ENCODE measurements at places on chromosomes 7 and 10.

GRCh38 chr7:45663167-45663921 is 89.2 kb downstream of the ADCY1 start:
- no peak for DNase-seq

DNA sequence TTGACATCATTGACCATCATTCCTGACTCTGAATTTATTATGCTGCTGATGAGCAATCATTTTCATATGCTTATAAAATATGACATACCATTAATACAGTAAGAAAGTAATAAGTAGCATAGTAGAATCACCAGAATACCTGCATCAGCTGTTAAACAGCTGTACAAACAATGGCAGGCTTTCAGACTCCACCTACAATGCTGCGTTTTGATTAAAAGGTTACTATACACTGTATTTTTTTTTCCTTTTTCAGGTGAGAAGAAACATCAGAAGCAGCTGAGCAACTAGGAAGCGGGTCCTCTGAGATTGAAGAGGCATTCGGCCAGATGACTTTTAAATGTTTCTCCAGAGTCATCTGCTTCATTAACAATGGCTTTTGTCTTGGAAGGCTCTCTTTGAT is 7.1 kb downstream of the ASNS start:
- no peak for DNase-seq

GRCh38 chr10:122286867-122287266 is 15.8 kb downstream of the BTBD16 start:
- no peak for DNase-seq

GRCh38 chr7:111780527-111780926 is 218.2 kb upstream of the IMMP2L start:
- no peak for DNase-seq

DNA sequence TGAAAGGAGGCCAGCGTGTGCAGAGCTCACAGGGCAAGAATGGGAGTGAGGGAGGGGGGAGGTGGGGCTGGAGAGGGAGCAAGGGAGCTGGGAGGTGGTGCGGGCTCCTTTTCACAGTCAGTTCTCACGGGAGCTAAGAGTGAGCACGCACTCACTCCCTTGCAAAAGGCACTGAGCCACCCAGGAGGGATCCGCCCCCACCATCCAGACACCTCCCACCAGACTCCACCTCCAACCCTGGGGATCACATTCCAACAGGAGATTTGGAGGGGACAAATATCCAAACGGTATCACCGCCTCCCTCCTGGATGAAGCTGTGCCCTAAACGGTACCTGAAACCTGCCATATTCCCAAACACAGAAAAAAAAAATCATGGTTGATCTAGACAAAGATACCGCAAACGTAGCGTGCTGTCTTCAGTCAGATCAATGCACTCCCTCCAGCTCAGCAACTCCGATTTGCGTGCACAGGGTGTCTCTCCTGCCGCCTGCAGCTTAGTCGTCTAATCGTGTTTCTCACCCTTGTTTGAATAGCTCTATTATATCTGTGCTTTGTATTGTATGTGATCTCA is 20.3 kb upstream of the PRKAG2 start:
- no peak for DNase-seq

DNA sequence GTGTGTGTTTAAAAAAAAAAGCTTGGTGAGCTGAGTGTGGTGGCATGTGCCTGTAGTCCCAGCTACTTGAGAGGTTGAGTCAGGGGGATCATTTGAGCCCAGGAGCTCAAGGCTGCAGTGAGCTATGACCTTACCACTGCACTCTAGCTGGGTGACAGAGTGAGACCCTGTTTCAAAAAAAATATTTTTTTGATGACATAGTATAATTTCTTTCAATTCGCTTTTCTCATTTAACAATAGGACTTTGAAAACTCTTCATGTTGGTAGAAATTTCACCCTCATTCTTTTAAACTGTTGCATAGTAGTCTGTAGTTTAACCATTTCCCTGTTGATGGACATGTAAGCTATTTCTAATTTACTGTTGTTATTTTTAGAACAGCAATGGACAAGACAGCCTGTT is 55.7 kb upstream of the EXOC6 start:
- DNase-seq: no peak

- DNase-seq: no peak
Measured at GRCh38 chr7:12800486-12800885, 113.1 kb downstream of the ARL4A start.

- no peak for DNase-seq
Measured at GRCh38 chr10:48414778-48415177, 108.3 kb downstream of the MAPK8 start.

DNA sequence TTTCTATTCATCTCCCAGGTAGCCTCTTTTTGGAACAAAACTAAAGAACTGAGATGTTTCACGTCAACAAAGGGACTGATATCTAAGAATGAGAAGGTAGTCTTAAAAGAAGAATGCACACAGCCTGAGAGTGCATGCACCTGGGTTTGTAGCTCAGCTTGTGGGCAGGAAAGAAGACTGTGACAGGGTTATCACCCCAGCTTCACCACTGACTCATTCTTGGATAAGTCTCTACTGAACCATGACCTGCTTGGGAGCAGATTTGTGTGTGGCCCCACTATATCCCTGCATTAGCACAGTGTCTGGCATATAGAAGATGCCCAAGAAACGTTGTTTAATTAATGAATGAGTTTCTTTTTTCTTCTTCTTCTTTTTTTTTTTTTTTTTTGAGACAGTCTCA is 187.5 kb downstream of the GPAM start:
- DNase-seq: no peak

GRCh38 chr7:131546583-131547141 is 9.8 kb downstream of the PODXL start:
- no peak for DNase-seq

GRCh38 chr7:8086239-8086638 is 117.6 kb downstream of the GLCCI1 start:
- DNase-seq: no peak

- DNase-seq: no peak
Measured at GRCh38 chr7:30867483-30867882, 44.2 kb upstream of the AQP1 start.

- DNase-seq: no peak
Measured at GRCh38 chr10:102400598-102401341, 5.3 kb downstream of the NFKB2 start.

GRCh38 chr10:4807761-4808507 is 18.1 kb upstream of the AKR1E2 start:
- DNase-seq: no peak

- DNase-seq: no peak
Measured at GRCh38 chr10:61153771-61154170, 209.8 kb upstream of the RHOBTB1 start.

DNA sequence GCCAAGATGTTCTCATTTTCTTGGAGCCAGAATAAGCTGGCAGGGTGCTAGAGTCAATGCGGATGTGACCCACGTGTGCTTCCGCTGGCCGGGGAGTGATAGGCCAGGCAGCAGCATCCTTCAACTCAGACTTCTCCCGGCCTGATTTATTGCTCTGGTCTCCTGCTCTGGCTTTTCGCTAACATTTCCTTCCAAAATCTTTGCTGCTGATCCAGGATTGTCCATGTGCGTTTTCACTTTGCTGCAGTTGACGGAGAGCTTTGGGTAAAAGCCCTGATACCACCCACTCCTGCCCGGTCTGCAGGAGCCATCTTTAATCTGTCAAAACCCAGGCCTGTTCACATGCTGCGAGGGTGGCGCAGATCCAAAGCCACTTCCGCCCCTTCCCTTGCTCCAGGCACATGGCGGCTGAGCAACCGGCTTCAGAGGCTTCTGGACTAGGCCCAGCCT is 106.8 kb downstream of the CYP26A1 start:
- DNase-seq: no peak

DNA sequence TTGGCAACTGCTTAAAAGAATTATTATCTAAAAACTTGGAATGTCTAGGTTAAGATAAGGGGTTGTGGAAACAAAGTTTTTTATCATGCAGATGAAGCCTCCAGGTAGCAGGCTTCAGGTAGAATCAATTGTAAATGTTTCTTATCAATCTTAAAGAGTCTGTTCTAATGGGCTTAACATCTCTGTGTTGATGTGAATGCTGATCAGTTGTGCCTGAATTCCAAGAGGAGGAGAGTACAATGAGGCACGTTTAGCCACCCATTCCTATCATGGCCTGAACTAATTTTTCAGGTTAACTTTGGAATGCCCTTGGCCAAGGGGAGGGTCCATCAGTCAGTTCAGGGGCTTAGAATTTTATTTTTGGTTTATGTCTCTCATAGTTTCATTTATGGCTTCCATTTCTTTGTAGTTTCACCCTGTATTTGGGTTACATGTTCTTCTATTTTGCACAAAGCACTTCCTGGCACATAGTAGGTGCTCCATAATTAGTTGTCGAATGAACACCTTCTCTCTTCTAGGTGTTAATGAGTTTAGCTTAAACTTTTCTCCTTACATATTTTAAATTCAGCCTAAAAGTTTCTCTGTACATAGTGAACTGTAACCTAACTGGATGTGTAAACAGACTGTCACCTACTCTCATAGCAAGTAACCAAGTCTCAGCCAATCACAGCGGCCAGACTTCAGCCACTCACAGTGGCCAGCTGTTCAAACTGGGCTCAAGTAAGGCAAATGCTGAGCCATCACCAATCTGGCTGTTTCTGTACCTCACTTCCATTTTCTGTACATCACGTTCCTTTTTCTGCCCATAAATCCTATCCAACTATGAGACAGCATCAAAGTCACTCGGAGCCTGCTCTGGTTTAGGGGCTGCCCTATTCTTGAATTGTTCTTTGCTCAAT is 34.7 kb downstream of the ALOX5 start:
- no peak for DNase-seq

DNA sequence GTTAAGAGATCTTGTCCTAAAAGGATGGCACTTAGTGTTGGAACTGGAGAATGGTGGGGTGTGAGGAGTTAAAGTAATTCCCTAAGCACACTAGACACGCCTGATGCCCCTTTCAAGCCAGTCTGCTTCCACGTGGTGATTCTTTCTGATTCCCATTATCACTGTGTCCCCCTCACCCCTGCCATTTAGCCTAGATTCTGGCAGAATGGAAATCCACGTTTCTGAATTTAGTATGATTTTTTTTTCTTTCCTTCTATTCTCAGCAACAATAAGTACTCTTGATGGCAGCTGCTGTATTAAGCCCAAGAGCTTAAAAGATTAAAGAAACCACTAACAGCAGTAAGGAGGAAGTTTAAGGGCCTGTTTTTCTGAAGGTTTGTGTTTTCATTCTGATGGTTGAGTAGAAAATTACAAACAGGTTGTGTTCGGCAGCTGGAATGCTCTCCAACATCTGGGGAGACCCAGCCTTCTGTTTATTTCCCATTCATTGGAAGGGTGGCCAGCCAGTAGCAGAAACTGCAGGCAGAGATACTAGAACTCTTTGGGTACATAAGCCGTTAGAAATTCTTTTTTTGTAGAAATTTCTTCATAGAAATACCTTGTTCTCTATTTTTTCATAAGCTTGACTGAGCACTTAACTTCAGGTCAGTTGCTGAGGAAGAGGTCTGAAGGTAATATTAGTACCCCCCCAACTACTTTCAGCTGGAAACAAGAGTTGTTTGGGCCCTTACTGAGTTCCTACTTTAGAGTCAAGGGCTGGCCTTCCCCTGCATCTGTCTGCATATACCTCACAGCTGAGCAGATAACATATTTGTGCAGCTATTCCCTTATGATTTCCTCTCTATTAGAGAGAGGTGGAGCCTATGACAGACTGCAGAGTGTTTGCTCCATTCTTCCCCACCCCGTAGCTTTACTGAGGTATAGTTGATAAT is 355.1 kb downstream of the AUTS2 start:
- DNase-seq: no peak

- no peak for DNase-seq
Measured at GRCh38 chr7:42197451-42197850, 39.6 kb downstream of the GLI3 start.

- peak; percentile 99 for DNase-seq
Measured at GRCh38 chr7:44847920-44848634, at the start of gene H2AZ2. TSS of gene H2AZ2 (minus strand) at chr7:44848087. CDS start at chr7:44847971, 116 bp downstream.

GRCh38 chr10:89206402-89207180 is 526 bp downstream of the CH25H start:
- no peak for DNase-seq

Measured in activated T-helper 1 cell treated with Interleukin-2 at 50 U/mL for 16 hours (primary cell).